ENCODE measurements at places on chromosomes 6 and 20.
A peak's percentile ranks its signal among the peaks of the same experiment; 100 is the strongest.

- DNase-seq = no peak
Observed at GRCh38 chr20:2093159-2093781, 8.4 kb upstream of the STK35 start.

- DNase-seq = peak; percentile 29
Observed at GRCh38 chr6:105981002-105981887, 104.9 kb upstream of the PRDM1 start.

DNA sequence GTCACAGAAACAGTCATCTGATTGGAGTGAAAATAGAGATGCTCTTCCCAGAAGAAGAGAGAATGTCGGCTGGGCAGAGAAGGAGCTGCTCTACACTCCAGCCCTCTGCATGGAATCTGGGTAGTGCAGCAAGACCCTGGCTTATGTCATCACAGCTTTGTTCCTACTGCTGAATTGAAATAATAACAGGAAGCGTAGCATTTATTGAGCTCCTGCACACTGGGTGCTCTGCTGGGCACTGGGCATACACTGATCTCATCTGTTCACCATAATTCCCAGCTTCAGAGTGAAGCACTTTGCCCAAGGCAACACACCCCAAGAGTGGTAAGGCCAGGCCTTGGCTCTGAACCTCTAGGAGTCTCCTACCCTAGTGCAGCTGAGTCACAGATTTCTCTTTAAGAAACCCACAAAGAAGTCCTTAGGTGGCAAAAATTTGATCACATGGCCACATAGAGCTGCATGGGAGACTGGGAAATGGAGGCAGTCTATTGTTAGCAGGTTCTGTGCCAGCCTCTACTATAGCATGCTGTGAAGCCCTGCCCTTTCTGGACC, 3.9 kb upstream of the SDCBP2 start:
- DNase-seq = no peak

DNA sequence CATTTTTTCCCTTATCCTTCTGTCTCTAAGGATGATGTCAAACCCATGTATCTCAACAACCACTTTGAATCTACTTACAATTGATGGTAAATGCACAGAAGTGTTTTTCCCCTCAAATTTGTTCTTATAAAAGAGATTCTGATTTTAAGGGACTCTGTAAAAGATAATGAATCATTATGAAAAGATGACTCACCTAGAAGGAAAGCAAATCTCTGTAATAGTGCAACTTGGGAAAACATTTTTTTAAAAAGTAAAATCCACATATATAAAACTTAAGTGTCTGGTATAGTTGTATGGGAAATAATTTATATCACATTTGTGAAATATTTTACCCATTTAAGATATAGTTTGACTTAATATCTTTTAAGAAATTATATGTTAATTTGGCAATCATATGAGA, 137.0 kb downstream of the TINAG start:
- DNase-seq = no peak

- no peak for DNase-seq
Observed at GRCh38 chr20:34377072-34377847, 14.2 kb downstream of the ITCH start.

DNA sequence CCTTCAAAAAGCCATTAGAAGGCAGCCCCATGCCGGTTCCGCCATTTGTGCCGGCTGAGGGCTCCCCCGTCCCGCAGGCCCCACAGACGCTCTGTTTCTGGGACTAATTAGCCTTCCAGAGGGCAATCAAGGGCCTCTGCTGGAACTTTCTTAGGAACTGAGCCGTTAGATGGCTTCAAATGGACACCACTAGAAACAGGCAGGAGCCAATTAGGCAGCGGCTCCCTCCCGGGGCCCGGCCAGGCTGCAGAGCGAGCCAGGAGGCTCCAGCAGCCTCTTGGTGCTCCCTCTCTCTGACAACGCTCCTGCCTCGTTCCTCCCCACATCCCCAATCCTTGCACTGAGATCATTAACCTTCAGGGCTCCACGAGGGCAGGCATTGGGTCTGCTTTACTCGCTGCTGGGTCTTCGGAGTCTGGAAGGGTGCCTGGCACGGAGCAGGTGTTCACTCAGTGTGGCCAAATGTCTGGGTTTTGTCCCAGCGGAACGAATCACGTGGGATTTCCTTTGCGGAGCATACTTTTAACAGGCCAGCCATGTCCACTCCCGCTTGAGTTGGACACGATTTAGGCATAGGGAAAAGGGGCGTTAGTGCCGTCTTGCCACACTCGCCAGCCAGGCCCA, 98.3 kb downstream of the TMEM242 start:
- no peak for DNase-seq

DNA sequence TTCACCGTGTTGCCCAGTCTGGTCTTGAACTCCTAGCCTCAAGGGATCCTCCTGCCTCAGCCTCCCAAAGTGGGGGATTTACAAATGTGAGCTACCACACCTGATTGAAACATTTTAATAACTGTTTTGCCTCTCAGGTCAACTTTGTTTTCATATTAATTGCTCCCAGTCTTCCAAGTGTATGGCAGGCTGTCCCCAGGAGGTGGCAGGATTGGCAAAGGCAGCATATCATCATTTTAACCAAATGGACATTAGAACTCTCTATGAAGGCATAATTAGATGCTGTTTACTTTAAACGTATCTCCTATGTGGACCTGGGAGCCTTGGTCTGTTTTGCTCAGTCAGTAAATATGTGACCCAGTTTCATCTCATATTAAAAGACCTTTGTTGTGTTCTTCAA, 59.2 kb upstream of the CSE1L start:
- DNase-seq = peak; percentile 3

DNA sequence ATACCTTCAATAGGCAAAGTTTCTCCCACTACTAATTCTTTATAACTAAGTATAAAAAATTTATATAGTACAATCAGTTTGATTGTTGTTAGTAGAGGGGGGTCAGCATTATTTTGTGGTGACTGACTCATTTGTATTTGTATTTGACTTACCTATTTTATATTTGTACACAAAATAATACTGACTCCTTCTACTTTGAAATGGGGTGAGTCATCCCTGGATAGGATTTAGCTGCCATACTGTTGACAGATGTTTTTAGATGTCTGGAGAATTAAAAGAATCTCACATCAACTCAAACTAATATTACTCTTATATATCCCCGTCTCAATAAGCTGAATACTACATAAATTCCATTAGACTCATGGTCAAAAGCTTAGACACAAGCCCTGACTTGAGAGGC, 114.9 kb downstream of the FRK start:
- DNase-seq = no peak

GRCh38 chr6:100300221-100300736, 164.4 kb downstream of the SIM1 start:
- peak; percentile 87 for DNase-seq

GRCh38 chr20:59884494-59884893, 48.9 kb downstream of the SYCP2 start:
- DNase-seq = no peak

GRCh38 chr6:150006961-150007464, 18.3 kb downstream of the RAET1L start:
- peak; percentile 30 for DNase-seq

DNA sequence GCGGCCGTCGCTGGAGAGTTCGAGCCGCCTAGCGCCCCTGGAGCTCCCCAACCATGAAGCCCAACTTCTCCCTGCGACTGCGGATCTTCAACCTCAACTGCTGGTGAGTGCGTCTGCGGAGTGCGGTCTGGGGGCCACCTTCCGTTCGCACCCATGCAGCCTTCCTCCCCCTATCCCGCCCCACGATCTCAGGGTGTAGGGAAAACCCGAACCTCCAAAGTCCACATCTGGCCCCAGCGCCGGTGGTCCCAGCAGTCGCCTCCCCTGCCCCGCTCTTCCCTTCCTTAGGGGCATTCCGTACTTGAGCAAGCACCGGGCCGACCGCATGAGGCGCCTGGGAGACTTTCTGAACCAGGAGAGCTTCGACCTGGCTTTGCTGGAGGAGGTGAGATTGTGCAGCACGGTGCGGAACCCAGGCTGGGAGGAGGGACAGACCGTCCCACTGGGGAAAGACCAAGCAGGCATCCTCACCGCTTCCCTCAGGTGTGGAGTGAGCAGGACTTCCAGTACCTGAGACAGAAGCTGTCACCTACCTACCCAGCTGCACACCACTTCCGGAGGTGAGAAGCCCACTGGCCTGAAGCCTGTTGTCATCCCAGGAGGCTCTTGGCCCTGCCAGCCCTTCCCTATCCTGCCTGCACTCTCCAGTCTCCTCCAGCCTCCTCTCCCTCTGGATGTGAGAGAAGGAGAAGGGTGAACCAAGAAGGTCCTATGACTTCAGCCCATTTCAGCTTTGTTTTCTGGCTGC, 719 bp downstream of the SMPD2 start:
- DNase-seq = peak; percentile 56

DNA sequence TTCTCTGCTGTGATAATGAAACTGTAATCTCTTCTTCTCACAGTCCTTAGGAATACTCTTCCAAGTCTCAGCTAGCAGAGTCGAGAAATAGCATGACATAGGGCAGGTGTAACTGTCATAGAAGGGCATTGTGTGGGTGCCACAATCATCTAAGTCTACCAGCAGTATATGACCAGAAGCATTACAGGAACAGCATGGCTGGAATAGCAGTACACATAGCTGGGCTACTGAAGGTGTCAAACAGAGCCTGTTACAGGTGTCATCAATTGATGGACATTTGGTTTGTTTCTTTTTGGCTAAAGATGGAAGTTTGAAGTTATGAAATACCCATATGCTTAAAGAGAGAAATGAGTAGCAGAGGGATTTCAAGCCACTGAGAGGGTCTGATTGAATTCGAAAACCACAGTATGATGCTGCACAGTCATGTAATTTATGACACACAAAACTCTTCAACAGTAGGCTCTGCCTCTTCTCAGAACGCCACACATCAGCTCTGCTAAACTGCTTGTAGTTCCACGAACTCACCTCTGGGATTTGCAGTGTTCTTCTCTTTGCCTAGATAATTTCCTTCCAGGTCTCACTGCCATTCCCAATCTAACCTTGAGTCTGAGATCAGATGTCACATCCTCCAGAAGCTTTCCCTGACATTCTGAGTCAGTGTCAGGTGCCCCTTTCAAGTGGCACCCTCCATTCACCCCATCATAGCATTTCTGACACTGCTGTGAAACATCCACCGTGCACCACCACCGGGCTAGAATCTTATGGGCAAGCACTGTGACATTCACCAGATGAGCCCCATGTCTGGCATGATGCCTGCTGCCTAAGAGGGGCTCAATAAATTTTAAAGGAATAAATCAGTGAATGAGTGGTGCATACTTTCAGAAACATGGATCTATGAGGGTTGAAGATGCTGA, 151.0 kb downstream of the ADAT2 start:
- DNase-seq = no peak

GRCh38 chr6:96015518-96016333, at the start of gene FUT9:
FUT9 (plus strand) TSS chr6:96015974; CDS start chr6:96203156, 187,182 bp downstream.
- DNase-seq = no peak

- no peak for DNase-seq
Observed at GRCh38 chr20:37984018-37984785, 49.1 kb downstream of the TTI1 start.

- DNase-seq = no peak
Observed at GRCh38 chr6:21609881-21610329, 16.4 kb downstream of the SOX4 start.
